ENCODE measurements at places on chromosomes 1 and 21.

- no peak for DNase-seq
Observed at GRCh38 chr1:65813956-65814355, 21.3 kb downstream of the PDE4B start.

GRCh38 chr1:2194898-2195673 is 514 bp upstream of the FAAP20 start:
- DNase-seq = peak; percentile 91

DNA sequence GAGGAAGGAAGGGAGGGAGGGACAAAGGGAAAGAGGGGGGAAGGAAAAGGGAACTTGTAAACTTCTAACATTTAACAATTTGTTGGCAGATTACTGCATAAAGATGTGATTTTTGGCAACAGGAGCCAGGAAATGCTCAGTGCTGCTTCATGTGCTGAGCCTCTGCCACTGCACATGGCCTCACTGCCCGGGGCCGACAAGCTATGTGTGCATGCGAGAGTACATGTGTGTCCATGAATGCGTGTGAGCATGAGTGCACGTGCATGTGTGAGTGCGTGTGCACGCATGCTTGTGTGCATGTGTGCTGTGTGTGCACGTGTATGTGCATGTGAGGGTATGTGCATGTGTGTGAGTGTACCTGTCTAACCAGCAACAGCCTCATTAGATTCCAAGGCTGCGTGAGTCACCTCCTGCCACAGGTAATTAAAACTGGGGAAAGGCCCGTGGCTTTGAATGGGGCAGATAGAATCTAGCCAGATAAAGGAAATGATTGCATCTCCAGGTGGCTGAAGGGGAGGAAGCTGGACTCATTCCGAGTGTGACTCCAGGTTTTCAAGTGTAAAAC is 41.4 kb upstream of the TSPEAR start:
- no peak for DNase-seq

DNA sequence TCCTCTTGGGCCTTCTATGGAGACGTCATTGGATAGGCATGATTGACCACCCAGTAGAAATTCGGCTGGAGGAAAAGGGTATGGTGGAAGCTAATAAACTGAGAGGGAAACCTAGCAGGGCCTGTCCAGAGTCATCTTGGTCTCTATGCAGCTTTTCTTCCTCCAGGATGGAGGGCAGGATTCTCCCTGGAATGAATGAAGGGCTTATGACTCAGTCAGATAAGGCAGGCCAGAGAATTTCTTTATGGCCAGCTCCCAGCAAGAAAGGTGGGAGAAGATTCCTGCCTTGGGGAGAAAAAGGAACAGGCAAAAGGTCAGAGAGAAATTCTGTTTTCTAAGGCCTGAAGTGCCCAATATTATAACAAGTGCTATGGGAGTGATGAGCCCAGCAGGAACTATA is 17.1 kb downstream of the FBLIM1 start:
- DNase-seq = no peak

Measured in left ventricle myocardium inferior (tissue), 1 donor.